ENCODE measurements at places on chromosomes 16 and 17. TPM values are rescaled to one million over a fixed set of nuclear protein-coding genes. Genes with fewer than 3 reads are reported as not detected.

The MEIOC gene
- total RNA-seq: not detected

The MPP2 gene
- total RNA-seq: 11.3 TPM

GRCh38 chr16:77885571-77886295 lies 97.4 kb downstream of the VAT1L start:
- no peak for DNase-seq

The KDM6B gene
- 1.8 TPM for total RNA-seq

DNA sequence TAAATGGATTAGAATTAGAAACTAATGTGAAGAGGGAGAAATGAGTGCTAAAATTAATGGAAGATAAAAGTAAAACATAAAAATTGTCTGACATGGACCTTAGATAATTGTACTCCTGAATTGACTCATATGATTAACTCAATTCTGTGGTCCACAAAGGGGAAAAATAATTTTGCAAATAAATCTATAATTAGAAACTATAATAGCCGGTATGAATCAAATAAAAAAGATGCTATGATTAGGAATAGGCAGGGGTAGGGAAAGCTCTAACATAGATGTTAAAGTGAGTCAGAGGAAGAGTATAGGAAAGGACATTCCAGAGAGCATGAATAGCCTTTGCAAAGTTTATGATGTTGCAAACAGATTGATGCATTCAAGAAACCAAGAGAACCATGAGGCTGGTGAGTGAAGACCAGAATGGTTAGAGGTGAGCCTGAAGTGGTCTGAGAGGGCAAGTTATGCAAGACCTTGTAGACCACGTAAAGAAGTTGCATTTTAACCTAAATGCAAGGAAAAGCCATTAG lies 262.1 kb upstream of the CA10 start:
- no peak for DNase-seq

The ZP2 gene
- not detected for total RNA-seq

DNA sequence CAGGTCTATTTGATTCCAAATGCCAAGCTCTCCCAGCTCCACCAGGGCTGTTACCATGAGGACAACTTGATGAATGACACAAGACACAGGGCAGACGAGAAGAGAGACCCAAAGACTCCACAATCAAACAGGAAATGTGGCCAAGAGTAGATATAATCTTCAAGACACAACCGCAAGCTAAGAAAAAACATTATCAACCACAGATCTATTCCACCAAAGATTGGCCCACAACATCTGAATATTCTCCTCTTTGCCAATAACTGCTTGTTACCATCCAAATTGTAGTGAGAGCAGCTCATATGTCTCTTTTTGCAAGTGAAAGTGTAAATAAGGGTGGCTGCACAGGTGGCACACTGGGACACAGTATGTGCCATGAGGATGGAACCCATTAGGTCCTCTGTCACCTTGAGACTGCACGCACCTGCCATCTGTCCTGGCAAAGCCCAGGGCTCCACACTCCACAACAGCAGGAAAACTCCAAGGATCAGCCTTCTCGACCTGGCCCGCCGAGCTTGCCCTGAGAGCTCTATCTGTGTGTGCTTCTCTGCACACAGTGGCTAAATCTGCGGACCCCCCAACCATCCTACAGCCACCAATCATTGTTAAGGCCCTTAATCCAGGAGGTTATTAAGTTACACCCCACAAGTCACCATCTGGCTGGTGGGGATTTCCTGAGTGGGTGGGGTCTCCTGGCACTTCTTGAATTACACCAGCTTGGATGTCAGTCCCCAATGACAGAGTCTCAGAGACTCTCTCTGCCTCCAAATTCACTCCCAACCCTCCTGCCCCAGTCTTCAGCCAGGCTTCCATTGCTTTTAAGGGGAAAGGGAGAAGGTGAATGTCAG lies 50.5 kb downstream of the DYNLRB2 start:
- no peak for DNase-seq

The C17orf78 gene
- total RNA-seq: not detected

The CSH2 gene
- not detected for total RNA-seq

The SOX15 gene
- 2.0 TPM for total RNA-seq

The NPIPB5 gene
- total RNA-seq: 16.0 TPM

The ALOXE3 gene
- not detected for total RNA-seq

The FN3K gene
- total RNA-seq: 0.23 TPM

GRCh38 chr16:87306516-87306915 lies 10.7 kb downstream of the C16orf95 start:
- DNase-seq: no peak

The SLC16A11 gene
- total RNA-seq: not detected

DNA sequence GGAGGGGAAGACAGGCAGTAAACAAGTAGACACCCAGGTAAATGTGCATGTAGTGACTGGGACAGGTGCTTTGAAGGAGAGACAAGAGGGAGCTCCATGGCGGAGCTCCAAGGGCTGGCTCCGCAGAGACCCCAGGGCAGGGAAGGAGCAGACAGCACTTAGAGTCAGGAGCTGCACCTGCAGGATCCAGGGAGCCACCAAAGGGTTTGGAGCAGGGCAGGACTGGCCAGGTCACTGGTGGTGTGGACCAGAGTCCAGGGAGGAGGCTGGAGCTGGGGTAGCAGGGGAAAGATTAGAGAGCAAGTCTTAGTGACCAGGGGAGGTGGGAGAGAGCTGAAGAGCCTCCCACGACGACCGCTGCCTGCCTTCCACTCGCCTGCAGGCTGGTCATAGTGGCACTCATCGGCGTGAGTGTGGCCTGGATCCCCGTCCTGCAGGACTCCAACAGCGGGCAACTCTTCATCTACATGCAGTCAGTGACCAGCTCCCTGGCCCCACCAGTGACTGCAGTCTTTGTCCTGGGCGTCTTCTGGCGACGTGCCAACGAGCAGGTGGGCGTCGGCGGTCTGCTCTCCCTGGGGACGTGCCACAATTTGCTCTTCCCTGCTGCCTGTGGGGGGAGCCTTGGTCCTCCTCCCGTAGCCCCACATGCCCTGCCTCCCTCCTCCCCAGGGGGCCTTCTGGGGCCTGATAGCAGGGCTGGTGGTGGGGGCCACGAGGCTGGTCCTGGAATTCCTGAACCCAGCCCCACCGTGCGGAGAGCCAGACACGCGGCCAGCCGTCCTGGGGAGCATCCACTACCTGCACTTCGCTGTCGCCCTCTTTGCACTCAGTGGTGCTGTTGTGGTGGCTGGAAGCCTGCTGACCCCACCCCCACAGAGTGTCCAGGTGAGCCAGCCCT lies 14.7 kb upstream of the FAM83G start:
- no peak for DNase-seq

The SEPTIN12 gene
- not detected for total RNA-seq

The NUPR1 gene
- 6.4 TPM for total RNA-seq

GRCh38 chr17:63961355-63962212 lies 11.1 kb downstream of the SCN4A start:
- peak; percentile 29 for DNase-seq

- DNase-seq: peak; percentile 35
Measured at GRCh38 chr17:27414271-27414670, 42.0 kb upstream of the KSR1 start.
